ENCODE measurements at places on chromosomes 4 and X.

GRCh38 chrX:151513472-151513871 lies 50.0 kb upstream of the PASD1 start:
- DNase-seq: no peak

- no peak for DNase-seq
These were observed 113.4 kb upstream of the LIMCH1 start for GRCh38 chr4:41424522-41424921.

GRCh38 chrX:134653835-134654234 lies 4.4 kb downstream of the PLAC1 start:
- no peak for DNase-seq

DNA sequence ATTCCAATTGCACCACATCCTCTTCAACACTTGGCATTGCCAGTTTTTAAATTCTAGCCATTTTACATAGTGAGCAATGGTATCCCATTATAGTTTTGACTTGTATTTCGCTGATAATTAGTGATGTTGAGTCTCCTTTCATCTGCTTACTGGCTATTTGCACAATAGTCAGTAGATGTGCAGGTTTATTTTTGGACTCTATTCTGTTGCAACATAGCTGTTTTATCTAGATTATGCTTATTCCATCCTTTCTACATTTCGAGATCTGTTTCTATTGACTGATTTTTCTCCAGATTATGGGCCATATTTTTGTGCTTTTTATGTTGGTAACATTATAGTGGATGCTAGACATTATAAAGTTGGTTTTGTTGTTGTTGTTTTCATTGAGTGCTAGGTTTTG lies 106.1 kb downstream of the WWC2 start:
- DNase-seq: no peak

DNA sequence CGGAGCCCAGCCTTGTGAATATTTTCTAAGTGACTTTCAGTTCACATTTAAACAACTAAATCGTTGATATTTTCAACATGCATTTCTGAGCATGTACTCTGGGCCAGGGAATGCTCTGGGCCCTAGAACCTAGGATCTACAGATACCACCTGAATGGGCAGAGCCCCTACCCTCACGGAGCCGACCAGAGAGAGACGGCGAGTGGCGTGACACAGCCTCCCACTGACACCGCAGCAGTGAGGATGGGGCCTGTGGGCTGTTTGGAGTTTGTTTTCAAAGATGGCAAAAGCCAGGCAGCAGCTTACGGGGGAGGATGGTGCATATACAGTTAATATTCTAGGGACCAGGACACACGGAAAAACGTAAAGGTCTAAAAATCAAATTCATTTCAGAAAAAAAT lies 17.7 kb downstream of the NELFA start:
- DNase-seq: no peak

- DNase-seq: no peak
These were observed 3.2 kb upstream of the CPZ start for GRCh38 chr4:8589336-8589735.

- no peak for DNase-seq
These were observed 112.7 kb upstream of the NAP1L5 start for GRCh38 chr4:88810325-88810724.

- DNase-seq: no peak
These were observed 55.7 kb downstream of the MCUB start for GRCh38 chr4:109615742-109616141.

GRCh38 chr4:25001509-25001908 lies 29.2 kb downstream of the LGI2 start:
- no peak for DNase-seq

- no peak for DNase-seq
These were observed 408.6 kb upstream of the ACTRT1 start for GRCh38 chrX:128460835-128461234.

GRCh38 chr4:128951316-128951715 lies 141.8 kb downstream of the JADE1 start:
- DNase-seq: no peak

- DNase-seq: no peak
These were observed 137.7 kb downstream of the BTC start for GRCh38 chr4:74656596-74656995.

GRCh38 chr4:93897559-93897958 lies 69.0 kb downstream of the ATOH1 start:
- DNase-seq: no peak

GRCh38 chr4:122705009-122705408 lies 27.5 kb upstream of the BBS12 start:
- DNase-seq: no peak

DNA sequence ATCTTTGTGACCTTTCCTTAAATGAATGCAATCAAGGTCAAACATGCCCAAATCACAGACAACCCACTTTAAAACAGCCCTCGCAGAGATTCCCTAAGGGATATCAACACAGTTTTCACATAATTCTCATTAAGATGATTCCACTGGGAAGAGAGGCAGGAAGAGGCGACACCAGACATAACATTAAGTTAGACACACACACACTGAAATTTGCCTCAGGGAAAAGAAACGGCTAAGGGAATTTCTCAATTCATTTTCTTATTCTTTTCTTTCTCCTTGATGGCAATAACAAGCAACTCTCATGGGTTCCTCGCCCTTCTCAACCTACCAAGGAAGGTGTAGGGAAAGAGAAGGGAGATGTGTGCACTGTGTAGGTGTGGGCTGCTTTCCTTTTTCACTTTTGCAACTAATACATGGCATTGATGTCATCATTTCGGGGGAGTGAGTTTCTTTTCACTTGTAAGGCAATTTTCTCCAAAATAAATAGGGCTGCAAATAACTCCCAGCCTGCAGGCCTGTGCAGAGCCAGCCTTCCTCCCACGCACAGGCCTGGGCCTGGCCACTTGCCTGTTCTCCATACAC lies 41.4 kb downstream of the SOD3 start:
- DNase-seq: no peak

DNA sequence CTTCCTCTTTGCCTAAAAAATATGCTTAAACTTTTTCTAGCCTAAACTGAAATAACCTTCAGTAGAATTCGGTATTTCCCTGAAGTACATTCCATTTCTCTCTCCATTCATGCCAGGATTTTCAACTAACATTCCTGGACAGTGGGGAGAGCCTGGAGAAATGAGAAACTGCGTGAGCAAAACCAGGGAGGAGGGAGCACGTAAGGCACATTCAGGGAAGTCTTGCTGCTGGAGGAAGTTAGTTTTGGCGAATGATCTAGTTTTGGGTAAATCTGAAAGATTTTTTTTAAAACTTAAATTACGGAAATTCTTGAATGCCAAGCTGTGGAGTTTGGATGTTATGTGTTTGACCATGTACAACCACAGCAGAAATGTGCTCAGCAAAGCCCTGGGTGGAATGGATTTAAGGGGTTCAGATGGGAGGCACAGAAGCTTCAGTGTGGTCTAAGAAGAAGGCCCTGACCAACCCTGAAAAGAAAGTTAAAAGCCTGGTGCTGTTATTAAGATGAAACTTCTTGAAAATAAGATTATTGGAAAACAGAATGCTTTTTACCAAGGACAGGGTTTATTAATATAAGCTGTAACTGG lies 347.8 kb downstream of the ANK2 start:
- no peak for DNase-seq

DNA sequence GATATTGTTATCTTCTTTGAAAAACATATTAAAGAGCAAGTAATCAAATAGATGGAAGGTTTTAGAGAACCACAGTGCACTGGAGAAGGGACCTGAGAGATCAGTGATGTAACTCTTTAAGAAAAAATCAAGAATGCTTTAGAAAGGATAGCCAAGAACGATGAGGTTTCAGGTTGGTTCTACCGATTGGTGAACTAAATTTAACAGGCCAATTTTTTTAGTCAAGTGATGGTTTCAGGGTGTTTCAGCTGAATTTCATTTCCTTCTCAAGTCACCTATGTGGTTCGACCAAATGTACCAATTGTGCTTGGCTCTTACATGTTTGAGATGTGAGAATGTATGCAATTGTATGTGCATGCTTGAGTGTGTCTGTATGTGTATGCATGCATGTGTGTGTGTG lies 26.5 kb downstream of the HS3ST1 start:
- DNase-seq: no peak

GRCh38 chr4:13193662-13194061 lies 290.5 kb downstream of the RAB28 start:
- no peak for DNase-seq
